ENCODE measurements at places on chromosomes 6 and 20.

GRCh38 chr20:40161391-40161790 lies 527.6 kb downstream of the MAFB start:
- no peak for DNase-seq

GRCh38 chr6:165635965-165636364 lies 27.1 kb downstream of the PDE10A start:
- no peak for DNase-seq

GRCh38 chr6:658244-658643 lies 1.3 kb upstream of the HUS1B start:
- no peak for DNase-seq

DNA sequence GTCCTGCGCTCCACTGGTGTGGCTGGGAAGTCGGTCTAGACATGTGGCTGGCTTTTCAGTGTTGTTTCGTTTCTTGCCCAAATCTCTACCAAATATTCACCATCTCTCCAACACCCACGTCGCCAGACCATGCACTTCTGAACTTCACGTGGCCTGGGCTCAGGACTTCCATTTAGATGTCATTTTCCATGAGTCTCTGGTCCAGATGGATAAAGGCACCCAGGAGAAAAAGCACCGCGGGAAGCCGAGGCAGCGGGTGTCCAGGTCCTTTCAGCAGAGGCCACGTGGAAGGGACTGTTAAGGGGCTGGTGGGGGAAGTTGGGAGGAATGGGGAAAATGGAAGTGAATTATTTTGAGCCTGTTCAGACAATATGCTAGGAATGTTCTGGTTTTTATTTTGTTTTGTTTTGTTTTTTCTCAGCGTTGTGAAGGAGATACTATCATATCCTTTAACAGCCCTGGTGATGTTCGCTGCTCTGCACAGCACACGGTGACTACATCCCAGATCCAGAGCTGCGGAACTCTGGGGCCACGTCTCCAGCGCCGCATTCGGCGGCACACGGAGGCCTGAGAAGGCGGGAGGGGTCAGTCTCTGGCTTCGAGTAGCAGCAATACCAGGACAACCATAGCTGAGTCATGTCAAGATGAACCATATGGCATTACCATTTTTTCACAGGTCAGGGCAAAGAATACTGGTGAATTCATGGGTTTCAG lies 230.3 kb downstream of the THBS2 start:
- DNase-seq = no peak

DNA sequence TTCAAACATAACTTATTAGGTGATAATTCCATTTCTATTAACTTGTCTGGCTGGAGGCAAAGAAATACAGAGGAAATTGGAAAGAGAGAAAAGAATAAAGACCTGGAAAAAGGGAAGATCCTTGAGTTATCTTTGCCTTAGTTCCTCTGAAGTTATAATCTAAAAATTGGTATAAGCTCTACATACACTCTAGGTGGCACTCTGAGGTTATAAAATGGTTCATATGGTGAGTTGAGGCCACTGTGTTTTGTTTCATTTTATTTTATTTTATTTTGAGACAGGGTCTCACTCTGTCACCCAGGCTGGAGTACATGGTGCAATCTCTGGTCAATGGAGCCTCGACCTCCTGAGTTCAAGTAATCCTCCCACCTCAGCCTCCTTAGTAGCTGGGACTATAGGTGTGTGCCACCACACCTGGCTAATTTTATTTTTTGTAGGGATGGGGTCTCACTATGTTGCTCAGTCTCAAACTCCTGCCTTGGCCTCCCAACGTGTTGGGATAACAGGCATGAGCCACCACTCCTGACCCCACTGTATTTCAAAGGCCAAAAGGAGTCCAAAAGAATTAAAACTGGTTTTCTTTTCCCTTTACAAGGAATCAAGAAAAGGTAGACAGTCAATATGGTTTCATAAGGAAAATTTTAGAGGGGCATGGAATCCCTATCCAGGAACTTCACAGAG lies 19.4 kb downstream of the GPX6 start:
- DNase-seq = no peak

- no peak for DNase-seq
Measured at GRCh38 chr6:145051661-145052060, 683.7 kb downstream of the EPM2A start.

- DNase-seq = no peak
Measured at GRCh38 chr6:37432590-37432915, 468 bp upstream of the CMTR1 start.

DNA sequence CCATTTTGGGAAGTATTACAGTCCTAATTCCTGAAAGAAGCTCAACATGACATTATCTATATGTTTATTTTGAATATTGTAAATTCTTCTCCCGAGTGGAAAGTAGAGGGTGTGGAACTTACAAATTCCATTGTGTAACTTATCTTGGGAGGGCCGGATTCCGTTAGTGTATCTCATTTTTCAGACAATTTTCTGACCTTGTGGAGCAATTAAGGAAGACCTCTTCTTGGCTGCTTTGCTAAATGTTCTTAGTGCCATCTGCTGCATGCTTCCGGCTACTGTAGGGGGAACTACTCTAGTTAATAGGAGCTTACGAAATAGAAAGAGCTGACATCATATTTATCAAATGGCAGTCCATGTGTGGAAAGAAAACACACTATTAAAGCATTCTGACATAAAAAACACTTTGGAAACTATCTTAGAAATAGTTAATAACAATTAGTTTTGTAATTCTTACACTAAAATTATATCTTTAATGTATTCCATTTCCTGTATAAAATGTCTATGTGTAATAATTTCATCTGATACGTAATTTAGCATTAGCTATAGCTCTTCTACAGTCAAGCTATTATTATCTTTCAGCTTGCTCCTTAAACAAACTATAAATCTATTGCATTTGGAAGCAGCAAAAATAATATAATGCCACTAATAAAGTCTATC lies 41.5 kb upstream of the KCNQ5 start:
- DNase-seq = no peak

Data from activated naive CD8-positive, alpha-beta T cell treated with anti-CD3 and anti-CD28 coated beads, Interleukin-2, amount 10 ng/mL, durations not matched to agents 7 days and 5 days (primary cell).